ENCODE measurements at places on chromosomes 6 and 20.

DNA sequence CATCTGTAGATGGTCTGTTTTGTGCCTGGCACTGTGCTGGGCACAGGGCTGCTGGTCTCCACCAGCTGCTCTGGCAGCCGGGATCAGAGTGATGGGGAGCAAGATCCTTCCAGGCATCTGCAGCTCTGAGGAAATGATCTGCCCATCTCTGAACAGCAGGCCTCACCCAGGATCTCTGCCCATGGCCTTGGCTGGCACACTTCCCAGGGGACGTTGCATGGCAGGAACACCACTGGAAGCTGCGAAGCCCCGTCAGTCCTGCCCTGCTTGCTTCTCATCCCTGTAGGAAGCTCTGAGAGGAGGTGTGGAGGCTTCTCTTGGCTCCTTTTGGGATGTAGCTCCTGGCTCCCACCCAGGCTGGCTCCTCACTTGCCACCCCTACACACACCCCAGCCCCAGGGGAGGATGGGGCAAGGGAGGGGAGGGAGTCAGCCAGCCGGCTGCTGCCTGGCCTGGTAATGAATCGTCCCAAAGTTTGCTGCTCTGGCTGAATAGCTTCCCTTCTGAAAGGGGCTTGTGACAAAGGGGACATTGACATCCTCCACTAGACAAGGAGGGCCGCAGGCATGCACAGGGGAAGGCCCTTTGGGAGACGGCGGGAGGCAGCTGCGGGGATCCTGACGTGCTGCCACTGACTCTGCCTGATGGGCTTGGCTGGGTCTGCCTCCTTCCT, 108.9 kb downstream of the VEGFA start:
- peak; percentile 34 for DNase-seq

GRCh38 chr20:4699957-4700356, 21.8 kb upstream of the PRND start:
- no peak for DNase-seq

GRCh38 chr6:75020971-75021370, 184.9 kb downstream of the COL12A1 start:
- no peak for DNase-seq

- no peak for DNase-seq
These were observed 19.0 kb downstream of the CTCFL start for GRCh38 chr20:57505979-57506378.

- peak; percentile 88 for DNase-seq
These were observed 5.3 kb downstream of the OARD1 start for GRCh38 chr6:41066867-41067304.

DNA sequence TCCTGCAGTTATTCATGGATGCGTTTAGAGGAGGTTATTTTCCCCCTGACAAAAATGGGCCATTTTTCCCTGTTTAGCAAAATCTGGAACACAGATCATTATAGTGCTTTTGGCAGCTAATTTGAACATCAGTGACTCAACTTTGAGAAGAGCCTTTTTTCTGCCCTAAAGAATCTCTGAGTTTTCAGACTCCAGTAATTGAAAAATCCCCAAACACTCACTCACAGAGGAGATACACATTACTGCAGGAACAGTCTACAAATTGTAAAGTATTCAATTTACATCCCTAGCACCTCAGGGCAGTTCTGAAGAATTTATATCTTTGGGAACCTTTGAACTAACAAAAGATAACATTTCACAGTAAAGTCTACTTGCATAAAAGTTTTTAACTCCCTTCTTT, 966.6 kb upstream of the SLC35B3 start:
- no peak for DNase-seq

DNA sequence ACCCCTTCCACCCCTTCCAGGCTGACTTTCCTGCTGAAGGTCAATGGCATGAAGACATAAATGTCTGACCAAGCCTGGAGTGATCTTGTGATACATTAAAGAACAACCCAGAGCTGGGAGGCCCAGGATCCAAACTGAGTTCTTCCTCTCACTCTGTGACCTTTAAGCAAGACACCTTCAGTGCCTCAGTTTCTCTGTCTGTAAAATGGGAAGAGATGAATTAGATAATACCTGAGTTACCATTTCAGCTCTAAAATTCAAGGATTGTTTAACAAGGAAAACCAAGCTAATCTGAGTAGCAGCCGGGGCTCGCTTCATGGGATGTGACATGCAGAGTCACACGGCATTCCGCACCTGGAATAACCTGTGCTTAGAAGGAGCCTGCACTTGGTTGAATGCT, 7.0 kb upstream of the NFATC2 start:
- no peak for DNase-seq

DNA sequence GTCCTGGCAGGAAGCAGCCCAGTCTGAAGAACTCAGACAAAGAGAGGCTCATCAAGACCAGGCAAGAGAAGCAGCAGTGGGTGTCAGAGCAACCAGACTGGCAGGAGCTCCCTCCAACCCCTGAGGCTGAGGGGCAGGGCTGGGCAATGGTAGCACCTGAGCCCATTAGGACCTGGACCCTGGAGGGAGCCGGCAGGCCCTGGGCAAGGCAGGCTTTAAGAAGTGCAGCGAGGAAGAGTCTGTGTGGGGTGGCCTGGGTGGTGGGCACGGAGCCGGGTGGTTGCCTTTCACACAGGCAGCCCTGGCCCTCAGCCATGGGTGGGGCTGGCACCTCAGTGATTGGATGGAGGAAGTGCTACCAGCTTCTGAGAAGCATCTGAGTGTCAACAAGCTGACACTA, 33.1 kb upstream of the IRF4 start:
- DNase-seq = no peak

DNA sequence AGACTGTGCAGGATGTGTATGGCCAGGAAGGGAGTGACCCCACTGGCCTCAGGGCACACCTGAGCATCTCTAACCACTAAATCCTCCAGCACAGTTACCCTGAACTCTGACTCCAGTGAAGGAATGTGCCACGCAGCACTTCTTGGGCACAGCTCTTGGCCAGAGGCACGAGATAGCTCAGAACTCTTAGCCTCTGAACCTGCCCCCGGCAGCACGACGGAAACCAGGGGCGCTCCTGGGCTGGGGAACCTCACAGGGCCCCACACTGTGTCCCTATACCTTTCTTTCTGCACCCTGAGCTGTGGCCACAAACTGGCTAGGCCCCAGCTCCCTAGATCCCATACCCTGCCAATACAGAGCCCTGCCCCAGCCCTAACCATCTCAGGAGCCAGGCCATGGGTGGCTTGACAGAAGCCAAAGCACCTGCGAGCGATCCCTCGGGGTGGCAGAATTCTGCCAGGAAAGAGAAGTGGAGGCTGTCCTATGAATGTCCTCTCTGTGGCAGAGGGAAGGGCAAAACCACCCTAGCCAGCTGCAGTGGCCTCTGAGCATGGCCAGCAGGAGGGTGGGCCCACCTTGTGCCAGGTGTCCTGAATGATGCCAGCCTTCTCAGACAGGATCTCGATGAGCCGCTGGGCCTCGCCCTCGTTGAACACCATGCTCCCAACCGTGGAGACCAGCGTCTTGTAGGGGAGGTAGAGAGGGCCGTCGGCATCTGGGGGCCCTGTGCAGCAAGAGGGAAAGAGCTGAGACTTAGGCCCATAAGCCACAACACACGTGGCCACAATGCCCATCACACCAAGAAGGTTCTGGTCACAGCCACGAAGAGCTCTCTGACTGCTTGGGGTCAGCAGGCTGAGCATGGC, 39.4 kb downstream of the RRBP1 start:
- no peak for DNase-seq

DNA sequence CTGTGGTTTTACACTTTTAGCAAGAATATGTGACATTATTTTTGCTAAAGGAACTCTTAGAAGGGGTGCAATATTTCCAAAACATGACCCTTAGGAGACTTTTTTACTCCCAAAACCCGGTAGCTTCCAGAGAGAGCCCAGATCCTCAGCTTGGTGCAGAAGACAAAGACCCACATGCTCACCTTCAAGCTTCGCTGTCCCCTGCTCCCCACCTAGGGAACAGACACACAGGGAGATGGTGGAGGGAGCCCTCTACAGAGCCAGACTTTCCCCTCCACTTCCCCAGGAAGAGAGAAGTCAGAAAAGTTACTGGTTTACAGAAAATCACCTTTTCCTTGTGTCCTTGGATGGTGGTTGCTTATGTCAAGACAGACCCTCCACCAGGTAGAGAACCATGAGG, 5.0 kb downstream of the CST4 start:
- no peak for DNase-seq

GRCh38 chr20:361561-361960, 14.7 kb downstream of the NRSN2 start:
- DNase-seq = no peak

DNA sequence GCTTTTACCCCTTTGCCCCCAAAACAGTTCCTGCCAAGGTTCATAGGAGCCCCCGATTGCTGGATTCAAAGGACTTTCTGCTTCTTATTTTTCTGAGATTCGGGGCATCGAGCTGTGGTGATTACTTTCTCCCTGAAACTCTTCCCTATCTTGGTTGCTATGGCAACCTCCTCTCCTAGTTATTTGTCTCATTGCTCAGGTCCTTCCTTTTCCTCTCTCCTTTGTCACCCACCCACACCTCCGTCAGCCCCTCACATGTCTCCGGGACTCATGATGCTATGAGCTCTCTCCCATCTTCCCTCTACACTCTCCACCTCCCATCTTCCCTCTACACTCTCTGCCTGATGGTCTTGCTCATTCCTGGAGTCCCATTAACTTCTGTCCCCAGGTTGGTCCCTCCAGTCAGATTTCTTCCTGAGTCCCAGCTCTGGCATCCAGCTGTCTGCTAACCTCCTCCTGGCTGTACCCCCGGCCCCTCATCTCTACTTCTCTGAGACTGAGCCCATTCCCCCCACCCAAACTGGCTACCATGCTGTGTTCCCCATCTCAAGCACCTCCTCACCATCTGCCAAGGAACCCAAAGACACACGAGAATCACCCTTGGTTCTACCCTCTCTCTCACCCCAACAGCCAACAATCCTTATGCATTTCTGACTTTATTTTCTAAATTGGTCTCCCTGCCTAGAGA, 30.2 kb upstream of the NNAT start:
- DNase-seq = no peak

DNA sequence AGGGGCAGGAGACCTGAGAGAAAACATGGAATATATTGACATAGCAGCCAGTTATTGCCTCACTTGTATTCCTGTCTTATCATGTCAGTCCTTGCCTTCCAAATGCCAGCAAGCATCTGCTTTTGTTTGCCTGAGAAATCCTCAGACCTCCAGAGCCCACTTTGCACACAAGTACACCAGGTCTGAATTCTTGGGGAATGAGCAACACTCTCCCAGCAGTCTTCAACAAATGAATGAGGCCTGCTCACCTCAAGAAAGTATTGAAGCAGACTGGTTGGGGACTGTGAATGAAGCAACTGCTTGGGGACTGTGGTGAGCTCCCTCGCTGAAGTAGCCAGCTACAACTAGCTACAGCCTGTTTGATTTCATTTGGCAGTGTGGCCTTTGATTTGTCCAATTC, 172.8 kb upstream of the SPTLC3 start:
- DNase-seq = no peak

DNA sequence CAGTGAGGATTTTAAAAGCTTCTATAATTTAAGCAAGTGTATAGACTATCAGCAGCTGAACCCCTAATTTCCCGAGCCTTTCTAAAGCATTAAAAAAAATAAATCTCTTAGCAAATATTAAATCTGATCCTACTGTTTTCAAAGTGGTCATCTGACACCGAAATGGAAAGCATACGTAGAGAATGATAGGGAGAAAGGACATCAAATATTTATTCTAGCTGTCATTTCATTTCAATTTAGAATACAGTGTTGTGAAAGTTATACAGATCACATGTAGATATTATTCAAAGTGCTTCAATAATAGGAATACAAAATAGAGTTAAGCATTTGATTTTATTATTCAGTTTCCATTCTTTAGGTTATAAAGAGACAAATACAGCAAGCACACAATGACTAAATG, 61.9 kb upstream of the PKIB start:
- DNase-seq = no peak

DNA sequence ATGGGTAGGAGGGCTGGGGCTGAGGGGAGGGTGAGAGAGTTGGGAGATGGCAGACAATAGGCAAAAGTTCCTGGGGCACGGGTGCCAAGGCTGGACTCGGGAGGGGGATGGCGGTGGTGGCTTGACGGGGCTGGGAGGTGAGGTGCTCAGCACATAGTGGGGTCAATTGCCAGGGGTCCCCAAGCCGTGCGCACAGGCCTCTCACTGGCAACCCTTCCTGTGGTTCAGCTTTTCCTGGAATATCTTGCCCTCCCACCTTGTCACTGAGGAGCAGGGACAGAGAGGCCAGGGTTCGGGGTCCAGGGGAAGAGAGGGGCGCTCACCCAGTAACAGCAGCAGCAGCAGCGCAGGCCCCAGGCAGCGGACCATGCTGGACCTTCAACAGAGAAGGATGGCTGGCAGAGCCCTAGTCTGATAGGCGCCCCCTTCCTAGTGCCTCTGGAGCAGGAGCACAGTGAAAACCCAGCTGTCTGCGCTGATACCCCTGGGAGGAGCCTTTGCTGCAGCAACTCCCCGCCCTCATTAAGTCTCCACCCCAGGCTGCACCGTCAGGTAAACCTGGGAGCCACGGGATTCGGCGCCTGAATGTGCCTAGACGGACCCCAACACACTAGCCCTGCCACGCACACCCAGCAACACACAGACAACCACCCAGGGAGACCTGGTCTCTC, at the start of gene GFRA4:
Gene GFRA4, minus strand, starts transcription at position 369 of the 671 bp plus-strand sequence. Its CDS starts 0 bp downstream, at position 369.
- DNase-seq = no peak

- DNase-seq = no peak
These were observed 6.6 kb downstream of the HTR1E start for GRCh38 chr6:86943819-86944407.

DNA sequence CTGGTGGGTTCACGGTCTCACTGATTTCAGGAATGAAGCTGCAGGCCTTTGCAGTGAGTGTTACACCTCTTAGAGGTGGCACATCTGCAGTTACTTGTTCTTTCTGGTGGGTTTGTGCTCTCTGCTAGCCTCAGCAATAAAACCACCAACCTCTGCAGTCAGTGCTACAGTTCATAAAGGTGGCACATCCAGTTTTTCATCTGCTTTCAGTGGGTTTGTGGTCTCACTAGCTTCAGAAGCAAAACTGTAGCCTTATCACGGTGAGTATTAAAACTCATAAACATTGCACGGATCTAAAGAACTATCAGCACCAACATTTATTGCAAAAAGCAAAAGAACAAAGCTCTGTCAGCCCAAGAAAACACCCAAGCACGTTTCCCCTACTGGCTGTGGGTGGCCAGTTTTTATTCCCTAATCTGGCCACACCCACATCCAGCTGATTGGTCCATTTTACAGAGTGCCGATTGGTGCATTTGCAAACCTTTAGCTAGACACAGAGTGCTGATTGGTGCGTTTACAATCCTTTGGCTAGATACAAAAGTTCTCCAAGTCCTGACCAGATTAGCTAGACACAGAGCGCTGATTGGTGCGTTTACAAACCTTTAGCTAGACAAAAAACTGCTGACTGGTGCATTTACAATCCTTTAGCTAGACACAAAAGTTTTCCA, 3.4 kb upstream of the TMEM14C start:
- no peak for DNase-seq

GRCh38 chr6:71139249-71139648, 149.4 kb upstream of the OGFRL1 start:
- DNase-seq = no peak

- no peak for DNase-seq
These were observed 170.1 kb upstream of the PHACTR1 start for GRCh38 chr6:12546410-12547002.
